ENCODE measurements at places on chromosomes 12 and 14.

- DNase-seq = no peak
Observed at GRCh38 chr14:53695692-53696214, 260.9 kb downstream of the BMP4 start.

DNA sequence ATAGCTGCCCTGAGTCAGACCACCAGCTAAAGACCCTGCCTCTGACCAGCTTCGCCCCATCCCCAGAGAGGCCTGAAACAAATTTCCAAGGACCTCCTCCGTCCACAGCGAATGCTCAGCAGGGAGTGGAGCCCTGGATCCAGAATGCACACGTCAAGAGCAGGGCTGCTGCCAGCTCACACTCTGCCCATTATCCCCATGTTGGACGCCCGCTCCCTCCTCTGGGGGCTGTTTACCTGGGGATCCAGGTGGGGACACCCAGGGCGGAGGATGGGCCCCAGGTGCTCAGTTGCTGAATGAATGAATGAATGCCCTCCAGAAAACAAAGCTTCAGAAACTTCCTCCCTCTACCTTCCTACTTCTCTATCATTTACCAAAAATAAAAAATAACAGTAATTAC is 18.1 kb downstream of the BCL11B start:
- DNase-seq = no peak

DNA sequence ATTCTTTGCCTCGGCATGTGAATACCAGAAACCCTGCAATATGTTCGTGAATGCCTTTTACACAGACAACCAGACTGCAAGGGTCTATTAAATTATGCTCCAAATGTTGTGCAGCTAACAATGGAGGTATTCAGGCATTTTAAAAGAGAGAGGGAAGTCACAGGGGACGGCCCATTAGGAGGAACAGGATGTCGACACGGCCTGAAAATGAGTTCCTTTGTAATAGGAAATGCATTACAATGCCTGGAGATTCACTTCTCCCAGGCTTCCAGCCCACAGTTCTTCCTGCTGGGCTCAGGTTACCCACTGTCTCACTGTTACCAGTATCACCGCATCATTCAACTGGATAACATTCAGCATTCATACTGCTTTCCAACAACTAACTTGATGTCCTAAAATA is 2.5 kb downstream of the DUSP6 start:
- no peak for DNase-seq

- DNase-seq = no peak
Observed at GRCh38 chr14:101230851-101231550, 327.5 kb upstream of the RTL1 start.

DNA sequence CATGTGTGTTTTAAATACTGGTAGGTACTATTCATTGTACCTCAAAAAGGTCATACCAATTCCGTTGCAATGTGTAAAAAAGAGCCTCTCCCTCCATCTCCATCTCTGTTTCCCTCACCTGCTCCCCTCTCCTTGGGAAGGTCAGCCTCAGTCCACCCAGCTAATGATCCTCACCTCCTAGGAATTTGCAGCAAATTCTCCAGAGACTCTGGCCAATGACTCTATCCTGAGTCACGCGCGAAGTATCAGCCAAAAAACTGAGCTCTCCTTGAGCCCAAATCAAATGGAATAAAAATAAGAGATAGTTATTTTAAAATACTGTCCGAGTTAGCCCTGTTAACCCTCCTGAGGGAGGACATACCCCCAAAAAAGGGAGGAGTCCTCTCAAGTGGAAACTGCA is 148.4 kb downstream of the DPF3 start:
- DNase-seq = no peak

DNA sequence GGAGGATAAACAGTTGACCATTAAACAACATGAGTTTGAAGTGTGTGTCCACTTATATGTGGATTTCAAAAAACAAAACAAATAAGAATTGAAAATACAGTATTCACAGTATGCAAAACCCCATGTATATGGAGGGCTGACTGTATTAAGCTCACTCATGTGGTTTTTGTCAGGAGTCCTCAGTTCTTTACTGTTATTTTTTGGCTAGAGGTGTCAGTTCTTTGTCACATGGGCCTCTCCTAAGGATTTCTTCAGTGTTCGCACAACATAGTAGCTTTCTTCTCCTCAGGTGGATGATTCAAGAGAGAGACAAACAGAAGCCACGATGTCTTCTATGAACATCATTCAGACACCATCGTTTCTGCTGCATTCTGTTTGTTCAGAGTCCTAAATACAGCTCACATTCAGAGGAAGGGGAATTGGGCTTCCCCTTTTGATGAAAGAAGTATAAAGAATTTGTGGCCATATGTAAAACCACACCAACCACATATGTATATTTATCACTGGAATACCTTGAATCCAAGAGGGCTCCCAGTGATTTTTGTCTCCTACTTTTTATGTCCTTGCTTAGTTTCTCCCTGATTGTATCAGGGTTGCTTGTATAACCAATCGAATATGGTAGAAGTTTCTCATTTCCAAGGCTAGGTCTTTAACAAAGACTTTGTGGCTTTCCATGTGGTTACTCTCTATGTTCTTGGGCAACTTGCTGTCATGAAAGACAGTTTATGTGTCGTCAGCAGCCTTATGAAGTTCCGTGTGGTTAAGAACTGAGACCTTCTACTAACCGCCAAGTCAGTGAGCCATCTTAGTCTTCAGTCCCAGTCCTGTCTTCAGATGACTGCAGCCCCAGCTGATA is 18.9 kb downstream of the MNAT1 start:
- peak; percentile 46 for DNase-seq

Data from activated CD4-positive, alpha-beta T cell treated with anti-CD3 and anti-CD28 coated beads for 4 hours (primary cell).